Stimulated activated CD8-positive, alpha-beta memory T cell treated with anti-CD3 and anti-CD28 coated beads, Interleukin-15, amount 100 ng/mL, for 48 hours (primary cell): ENCODE measurements at places on chromosomes 16 and 17.

- no peak for DNase-seq
These were observed 23.4 kb upstream of the PHKG2 start for GRCh38 chr16:30724641-30725417.

- DNase-seq, result no peak
These were observed 42.3 kb upstream of the HNF1B start for GRCh38 chr17:37787055-37787757.

GRCh38 chr17:42843358-42843934, 934 bp upstream of the AOC2 start:
- DNase-seq, result no peak

DNA sequence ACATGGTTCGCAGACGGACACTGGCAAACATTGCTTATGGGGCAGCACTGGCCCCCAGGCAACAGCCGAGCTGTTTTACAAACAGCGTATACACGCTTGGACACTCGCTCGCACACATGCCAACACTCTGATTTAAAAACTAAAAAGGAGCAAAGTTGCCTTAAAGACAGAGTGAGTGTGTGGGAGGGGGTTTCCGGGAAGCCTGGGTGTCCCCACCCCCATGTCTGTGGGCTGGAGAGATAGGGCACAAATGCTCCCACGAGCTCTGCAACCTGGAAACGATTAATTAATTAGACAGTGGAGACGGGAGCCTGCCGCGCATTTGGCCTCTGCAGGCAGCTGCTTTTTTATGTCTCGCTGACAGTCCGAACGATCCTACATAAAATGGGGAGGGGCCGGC, 107.9 kb upstream of the ZNF469 start:
- DNase-seq, result no peak
